ENCODE measurements at places on chromosomes 12 and 14. TPM values are rescaled to one million over a fixed set of nuclear protein-coding genes. Genes with fewer than 3 reads are reported as not detected.
A peak's percentile ranks its signal among the peaks of the same experiment; 100 is the strongest.

The TAS2R7 gene
- total RNA-seq: not detected

The PCED1B gene
- 44.3 TPM for total RNA-seq

The KRT75 gene
- total RNA-seq: not detected

The FOXN4 gene
- total RNA-seq: not detected

The PRORP gene
- 39.4 TPM for total RNA-seq

The KRT6C gene
- total RNA-seq: not detected

The HELB gene
- 69.0 TPM for total RNA-seq

The IGF1 gene
- not detected for total RNA-seq

The HVCN1 gene
- total RNA-seq: 6.4 TPM

The GPX2 gene
- total RNA-seq: not detected

The ZBTB1 gene
- 104 TPM for total RNA-seq

The GOLGA3 gene
- 67.6 TPM for total RNA-seq

The DDX55 gene
- 58.7 TPM for total RNA-seq

The DIP2B gene
- 29.1 TPM for total RNA-seq

The KCNK10 gene
- not detected for total RNA-seq

The ISM2 gene
- not detected for total RNA-seq

The OLR1 gene
- not detected for total RNA-seq

The LRRIQ1 gene
- total RNA-seq: not detected

GRCh38 chr12:60101715-60102114 is 505.9 kb downstream of the SLC16A7 start:
- DNase-seq: no peak

DNA sequence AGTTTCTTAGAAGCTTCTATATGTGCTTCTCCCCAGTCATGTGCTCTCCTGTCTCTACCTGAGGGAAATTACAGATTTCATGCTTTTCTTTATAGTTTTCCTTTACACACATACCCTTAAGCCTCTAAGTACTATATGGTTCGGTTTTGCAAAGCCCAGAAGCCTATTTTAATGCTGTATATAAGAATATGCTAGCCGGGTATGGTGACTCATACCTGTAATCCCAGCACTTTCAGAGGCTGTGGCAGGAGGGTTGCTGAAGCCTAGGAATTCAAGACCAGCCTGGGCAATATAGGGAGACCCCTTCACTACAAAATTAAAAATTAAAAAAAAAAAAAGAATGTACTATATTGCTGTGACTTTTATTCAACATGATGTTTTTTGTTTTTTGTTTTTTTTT is 15.4 kb downstream of the DGLUCY start:
- DNase-seq: no peak

DNA sequence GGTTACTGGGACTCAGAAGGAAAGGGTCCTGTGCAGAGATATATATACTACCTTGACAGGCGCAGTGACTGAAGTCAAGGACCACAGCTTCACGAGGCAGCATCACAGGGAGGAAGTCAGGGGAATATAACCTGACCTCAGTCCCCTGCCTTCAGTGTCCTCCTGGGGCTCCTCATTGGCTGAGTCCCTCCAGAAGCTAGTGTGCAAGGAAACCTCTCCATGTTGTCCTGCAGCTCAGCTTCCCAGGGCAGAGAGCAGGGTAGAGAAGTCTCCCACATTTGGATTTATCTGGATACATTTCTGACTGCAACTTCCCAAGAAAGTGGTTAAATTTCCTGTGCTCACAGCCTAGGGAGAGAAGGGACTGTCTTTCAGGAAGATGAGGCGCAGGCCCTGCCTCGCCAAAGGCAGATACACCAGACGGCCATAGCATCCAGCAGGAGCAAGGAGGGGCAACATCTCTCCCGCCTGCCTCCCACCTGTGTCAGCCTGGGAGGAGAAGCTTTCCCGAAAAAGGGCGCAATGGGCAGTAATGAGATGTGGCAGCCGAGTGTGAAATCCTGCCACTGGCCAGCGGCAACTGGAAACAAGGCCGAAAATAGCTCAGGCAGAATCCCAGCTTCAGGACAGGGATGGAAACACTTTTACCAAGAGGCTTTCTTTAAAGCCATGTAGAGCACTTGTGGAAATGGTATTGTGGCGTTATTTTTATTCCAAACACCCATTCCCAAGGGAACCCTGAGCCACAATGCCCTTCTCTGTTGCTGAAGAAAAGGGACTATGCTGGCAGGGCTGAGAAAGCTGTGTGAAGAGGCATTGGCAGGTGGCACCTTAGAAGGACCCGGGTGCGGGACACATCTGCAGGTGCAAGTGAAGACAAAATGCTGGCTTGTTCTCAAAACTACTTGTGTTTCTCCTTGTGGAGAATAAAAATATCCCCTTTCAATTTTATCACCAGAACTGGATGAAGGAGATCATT is 54.9 kb upstream of the HIF1A start:
- no peak for DNase-seq

GRCh38 chr14:74667758-74668157 is 45.1 kb downstream of the AREL1 start:
- DNase-seq: no peak

- DNase-seq: no peak
Measured at GRCh38 chr12:64390275-64390851, at the start of gene C12orf56. TSS of gene C12orf56 (minus strand) at chr12:64390758. CDS start at chr12:64390565, 193 bp downstream.

DNA sequence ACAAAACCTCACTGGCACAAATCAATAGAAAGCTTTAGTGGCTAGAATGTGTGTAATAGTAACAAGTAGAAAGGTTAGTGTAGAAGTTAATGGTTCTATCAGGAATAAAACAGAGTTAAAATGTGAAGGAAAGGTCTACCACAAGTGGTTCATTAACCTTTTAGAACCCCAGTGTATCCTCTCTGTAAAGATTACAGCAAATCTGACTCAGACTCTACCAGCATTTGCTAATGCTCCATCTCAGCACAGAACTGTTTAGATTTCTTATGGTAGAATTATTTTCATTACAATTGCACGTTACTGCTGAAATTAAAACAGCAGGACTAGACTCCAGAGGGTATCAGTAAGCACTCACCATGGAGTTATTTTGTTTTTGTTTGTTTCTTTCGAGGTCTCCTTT is 609.0 kb upstream of the LMO3 start:
- no peak for DNase-seq

DNA sequence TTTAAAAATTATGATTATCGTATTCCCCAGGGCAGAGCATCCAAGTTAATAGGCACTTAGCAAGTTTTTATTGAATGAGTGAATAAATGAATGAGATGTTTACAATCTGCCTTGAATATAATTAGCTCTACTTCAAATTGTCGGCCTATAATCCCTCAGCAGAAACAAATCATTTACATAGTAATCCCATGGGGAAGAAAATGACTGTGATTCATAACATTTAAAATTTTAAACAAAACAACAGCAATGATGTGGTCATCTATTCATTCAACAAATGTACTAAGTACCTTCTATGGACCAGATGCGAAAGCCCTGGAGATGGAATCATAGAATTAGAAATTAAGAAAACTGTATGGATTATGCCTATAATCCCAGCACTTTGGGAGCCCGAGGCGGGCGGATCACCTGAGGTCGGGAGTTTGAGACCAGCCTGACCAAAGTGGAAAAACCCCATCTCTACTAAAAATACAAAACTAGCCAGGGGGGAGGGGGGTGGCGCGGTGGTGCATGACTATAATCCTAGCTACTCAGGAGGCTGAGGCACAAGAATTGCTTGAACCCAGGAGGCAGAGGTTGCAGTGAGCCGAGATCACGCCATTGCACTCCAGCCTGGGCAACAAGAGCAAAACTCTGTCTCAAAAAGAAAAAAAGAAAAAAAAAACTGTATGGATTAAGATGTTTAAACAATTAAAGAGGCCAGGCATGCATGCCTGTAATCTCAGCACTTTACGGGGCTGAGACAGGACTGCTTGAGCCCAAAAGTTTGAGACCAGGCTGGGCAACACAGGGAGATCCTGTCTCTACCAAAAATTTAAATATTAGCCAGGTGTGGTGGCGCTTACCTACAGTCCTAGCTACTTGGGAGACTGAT is 17.7 kb upstream of the MDM2 start:
- no peak for DNase-seq

DNA sequence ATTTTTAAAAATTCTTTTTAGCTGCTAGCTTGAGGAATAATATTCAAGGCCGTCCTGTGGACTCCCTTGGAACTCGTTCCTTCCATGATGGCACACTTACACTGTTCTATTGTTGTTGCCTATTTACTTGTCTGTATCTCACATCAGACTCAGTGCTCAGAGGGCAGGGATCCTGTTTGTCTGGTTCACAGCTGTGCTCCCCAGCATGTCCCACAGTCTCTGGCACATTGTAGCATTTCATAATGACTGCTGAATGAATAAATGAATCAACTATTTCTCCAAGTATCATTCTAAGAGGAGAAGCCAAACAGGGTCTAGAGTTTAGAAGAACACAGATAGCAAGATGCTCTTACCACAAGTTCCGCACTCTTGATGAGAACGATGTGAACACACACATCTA is 48.0 kb downstream of the NTN4 start:
- no peak for DNase-seq

- DNase-seq: no peak
Measured at GRCh38 chr14:77714926-77715325, 7.0 kb downstream of the SLIRP start.

- no peak for DNase-seq
Measured at GRCh38 chr12:67582844-67583243, 65.7 kb upstream of the DYRK2 start.

GRCh38 chr14:102933618-102934231 is 11.3 kb downstream of the AMN start:
- no peak for DNase-seq

DNA sequence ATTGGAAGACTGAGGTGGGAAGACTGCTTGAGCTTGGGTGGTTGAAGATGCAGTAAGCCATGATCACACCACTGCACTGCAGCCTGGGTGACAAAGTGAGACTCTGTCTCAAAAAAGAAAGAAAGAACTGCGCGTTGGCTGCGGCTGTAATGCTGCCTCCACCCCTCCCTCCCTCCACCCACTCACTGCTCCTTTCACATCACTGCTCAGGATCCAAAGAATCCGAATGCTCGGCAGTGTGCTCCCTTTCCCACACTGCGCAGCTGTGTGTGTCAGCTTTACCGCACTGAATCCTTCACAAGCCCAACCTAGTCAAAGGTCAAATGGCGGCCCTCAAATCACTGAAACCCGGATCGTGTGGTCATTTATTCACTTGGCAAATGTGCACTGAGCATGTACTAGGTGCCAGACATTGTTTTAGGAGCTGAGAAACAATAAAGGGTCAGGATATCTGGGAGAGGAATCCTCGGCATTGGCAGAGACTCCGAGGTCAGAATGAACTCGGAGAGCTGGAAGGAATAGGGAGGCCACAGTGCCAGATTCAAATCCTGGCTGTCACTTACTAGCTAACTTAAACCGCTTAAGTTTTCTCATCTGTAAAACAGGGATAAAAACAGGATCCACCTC is 11.5 kb upstream of the TDRD9 start:
- DNase-seq: no peak

DNA sequence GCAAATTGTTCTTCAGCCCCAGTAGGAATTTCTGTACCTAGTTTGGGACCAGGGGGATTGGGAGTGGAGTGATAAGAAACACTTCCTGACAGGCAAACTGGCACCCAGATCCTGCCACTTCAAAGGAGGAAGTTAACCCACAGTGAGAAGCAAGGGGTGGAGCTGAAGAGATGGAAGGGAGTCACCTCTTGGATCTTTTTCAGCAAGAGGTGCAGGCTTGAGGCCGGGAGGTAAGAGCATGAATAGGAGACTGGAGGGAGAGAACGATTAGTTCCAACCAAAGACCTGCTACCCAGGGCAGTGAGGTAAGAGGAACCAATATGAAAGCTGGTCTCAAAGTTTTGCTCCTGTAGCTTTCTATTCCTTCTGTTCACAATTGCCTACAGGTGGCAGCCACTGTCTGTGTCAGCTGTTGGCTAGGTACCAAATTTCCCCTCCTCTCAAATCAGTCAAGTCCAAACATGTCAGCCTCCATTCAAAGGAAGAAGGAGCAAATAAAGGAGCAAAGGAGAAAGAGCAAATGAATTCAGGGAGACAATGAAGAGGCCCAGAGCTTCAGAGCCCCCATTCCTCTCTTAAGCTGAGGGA is 14.9 kb upstream of the TAC3 start:
- DNase-seq: peak; percentile 21

- DNase-seq: no peak
Measured at GRCh38 chr12:76006028-76006925, 25.3 kb downstream of the PHLDA1 start.

All from CD4-positive, alpha-beta memory T cell (primary cell).